ENCODE measurements at places on chromosomes 6 and 20.

DNA sequence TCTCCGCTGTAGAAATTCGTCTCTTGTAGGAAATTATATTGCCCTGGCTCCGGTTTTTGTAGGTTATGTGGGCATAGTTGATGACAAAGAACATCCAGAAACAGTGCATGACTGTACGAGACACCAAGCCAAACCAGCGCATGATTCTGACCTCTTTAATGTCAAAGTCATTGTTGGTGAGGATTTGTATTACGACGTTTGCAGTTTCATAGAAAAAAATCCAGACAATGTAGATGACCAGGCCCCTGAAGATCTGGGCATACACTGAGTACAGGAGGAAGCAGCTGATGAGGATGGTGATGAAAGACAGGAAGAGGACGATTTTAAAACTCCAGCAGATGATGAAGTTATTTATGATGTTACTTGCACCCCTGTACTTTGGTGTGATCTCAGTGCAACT is 39.1 kb upstream of the TBC1D22B start:
- DNase-seq, result no peak

GRCh38 chr6:132202574-132202973 is 198.7 kb downstream of the MOXD1 start:
- DNase-seq, result no peak

- DNase-seq, result no peak
These were observed 33.9 kb downstream of the JAG1 start for GRCh38 chr20:10639737-10640556.

DNA sequence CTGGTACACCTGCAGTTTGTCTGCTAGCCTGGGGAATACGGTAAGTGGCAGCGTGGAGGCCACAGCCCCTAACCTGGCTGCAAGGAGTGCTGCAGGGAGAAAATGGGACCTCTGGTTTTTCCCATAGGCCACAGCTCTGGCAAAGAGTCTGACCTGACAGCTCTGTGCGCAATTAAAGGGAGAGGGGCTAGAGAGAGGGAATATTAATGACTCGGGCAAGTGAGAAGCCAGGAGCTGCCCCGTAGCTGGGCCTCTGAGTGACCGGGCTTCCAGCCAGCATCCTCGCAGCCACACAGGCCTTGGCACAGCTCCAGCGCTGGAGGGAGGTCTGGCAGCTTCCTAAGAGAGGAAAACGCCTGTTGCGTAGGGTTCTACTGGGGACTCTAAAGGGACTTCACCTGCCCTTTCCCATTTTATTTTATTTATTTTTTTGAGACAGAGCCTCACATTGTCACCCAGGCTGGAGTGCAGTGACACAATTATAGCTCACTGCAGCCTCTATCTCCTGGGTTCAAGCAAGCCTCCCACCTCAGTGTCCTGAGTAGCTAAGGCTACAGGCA is 18.2 kb upstream of the OCSTAMP start:
- no peak for DNase-seq

- no peak for DNase-seq
These were observed 187.6 kb upstream of the QKI start for GRCh38 chr6:163226836-163227485.

DNA sequence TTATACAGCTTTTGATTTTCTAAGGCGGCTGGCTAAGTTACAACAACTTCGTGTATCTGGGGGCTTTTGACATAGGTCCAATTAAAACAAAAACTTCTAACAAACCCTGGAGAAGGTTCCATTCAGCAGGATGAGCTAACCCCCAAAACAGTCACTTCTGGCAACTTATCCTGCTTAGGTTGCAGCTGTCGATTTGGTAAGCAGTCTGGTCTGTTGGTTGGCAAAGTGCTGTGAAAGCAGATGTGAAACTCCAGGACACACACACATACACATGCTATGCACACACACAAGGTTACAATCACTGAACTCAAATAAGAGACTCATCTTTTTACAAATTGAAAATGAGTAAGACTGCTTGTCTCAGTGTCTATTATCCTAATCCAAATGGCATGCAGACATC is 119.0 kb upstream of the STMND1 start:
- DNase-seq, result no peak
